AG08396 (cell line): ENCODE measurements at places on chromosomes 7 and 10.

DNA sequence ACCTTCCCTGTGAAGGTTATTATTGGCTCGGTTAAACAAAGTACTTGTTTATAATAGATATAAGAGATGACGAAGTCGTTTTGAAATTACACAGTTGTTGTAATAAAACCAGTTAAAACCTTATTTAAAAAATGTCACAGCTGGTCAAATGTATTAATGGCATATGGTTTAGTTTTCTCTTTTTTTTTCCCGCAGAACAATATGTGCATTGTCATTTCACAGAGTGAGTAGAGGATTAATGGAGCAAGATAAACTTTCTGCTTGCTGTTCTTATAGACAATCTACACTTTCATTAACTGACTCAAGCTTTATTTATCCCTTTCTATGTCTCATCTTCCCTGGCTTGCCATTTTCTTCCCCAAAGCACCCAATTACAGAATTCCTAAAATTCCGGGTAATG, 404.3 kb upstream of the NPVF start:
- no peak for DNase-seq

- DNase-seq = no peak
These were observed 1.1 kb upstream of the NPS start for GRCh38 chr10:127548022-127548421.

GRCh38 chr10:110915035-110915434, 3.9 kb downstream of the BBIP1 start:
- no peak for DNase-seq

DNA sequence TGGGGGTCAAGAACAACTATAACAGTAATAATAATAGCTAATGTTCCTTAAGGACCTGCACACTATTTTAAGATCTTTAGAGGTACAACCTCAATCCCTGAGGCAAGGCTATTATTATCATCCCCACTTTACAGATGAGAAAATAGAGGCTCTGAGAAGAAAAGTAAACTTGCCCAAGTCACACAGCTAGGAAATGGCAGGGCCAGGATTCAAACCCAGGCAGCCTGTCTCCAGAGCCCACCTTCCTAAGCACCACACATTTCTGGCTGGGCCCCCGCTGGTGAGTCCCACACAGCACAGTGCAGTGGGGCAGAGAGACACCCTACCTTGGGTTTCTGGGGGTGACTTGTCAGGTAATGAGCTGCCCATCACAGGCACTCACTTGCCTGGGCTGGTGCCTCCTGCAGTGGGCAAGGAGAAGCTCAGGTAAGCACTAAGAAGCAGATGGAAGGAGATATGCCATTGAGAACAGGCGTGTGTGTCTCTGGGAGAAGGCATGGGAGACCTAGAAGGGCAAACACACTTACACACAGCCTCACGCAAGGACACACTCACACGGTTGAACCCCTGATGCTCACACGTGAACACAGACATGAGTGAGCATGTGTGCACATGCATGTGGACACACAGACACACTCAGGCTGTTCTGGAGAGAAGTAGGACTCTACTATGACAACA, 104.4 kb upstream of the ZMIZ1 start:
- DNase-seq = no peak

DNA sequence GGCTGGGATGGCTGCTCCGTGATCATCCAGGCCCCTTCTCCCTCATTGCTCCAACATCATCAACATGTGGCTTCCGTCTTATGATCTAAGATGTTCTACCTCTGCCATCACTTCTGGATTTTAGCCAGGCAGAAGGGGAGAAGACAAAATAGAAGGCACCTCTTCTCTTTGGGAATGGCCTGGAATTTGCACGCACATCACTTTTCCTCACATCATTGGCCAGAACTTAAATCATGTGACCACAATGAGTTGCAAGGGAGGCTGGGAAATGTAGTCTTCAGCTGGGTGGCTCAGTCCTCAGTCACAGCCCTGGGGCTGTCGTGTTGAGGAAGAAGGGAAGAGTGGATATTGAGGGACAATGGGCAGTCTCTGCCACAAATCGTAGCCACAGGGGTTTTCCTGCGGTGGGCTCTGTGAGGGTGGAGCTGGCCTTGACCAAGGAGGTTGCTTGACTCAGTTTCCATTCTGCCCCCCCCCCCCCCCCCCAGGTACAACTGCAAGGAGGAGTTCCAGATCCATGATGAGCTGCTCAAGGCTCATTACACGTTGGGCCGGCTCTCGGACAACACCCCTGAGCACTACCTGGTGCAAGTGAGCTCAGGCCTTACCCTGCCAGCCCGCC, 50.3 kb downstream of the PALD1 start:
- DNase-seq = peak; percentile 81

- DNase-seq = no peak
These were observed at the start of gene FOXL3 for GRCh38 chr7:289756-290553. FOXL3 (plus strand) TSS chr7:290170; CDS start chr7:290170, 0 bp downstream.

- no peak for DNase-seq
These were observed 46.6 kb upstream of the SLC16A12 start for GRCh38 chr10:89582022-89582421.

DNA sequence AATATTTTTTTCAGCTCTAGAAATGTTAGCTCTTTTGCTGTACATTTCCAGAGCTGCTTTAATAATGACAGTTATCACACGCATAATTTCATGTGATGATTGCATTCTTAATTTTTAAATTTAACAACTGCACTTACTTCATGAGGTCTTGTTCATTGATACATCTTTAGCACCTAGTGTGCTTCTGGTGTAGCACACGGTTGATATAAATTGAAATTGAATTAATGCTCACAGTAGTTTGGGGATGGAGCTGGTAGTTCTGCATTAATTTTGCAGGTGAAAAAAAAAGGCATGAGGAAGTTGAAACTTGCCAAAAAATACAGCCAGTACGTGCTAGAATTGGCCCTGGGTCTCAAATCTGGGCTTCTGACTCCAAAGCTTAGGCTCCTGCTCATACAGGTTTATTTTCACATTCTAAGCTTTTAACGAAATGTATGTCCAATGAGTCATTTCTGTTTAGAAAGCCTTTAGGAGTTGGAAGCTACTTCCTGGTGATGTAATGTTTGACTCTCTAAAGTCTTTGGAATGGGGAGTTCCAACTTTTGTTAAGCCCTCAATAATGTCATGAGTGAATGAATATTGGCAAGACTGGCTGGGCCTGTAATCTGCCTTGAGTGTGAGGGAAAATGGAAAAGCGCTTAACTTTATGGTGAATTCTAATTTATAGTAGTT, 62.5 kb downstream of the DAGLB start:
- DNase-seq = peak; percentile 73

GRCh38 chr10:12129222-12130111, at the start of gene SEC61A2:
SEC61A2 (plus strand) TSS chr10:12129677; CDS start chr10:12129788, 111 bp downstream.
- DNase-seq = peak; percentile 100

- no peak for DNase-seq
These were observed 148.1 kb downstream of the ARHGAP21 start for GRCh38 chr10:24575481-24576002.

DNA sequence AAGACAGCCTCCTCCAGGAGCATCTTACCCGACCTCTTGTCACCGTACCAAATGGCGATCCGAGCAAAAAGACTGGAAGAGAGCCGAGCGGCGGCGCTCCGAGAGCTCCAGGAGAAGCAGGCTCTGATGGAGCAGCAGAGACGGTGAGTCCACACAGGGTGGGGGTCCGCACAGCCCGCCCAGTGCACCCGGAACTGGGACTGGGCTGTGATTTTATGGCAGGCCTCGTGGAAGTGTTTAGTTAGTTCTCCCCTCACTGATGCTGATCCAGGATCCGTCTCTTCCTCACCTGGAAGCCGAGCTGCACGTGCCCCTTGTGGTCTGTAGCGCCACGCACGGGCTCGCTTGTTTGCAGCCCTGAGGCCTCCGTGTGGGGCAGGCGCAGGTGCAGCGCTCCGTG, 19.6 kb downstream of the LRRC27 start:
- no peak for DNase-seq

- DNase-seq = peak; percentile 16
These were observed 9.9 kb downstream of the EPDR1 start for GRCh38 chr7:37930226-37930948.

- DNase-seq = no peak
These were observed at the start of gene TACC2 for GRCh38 chr10:121988361-121989324. TACC2 (plus strand) TSS chr10:121989163; CDS start chr10:122021982, 32,819 bp downstream.

- peak; percentile 29 for DNase-seq
These were observed 34.7 kb upstream of the KMT2E start for GRCh38 chr7:104979167-104979841.

DNA sequence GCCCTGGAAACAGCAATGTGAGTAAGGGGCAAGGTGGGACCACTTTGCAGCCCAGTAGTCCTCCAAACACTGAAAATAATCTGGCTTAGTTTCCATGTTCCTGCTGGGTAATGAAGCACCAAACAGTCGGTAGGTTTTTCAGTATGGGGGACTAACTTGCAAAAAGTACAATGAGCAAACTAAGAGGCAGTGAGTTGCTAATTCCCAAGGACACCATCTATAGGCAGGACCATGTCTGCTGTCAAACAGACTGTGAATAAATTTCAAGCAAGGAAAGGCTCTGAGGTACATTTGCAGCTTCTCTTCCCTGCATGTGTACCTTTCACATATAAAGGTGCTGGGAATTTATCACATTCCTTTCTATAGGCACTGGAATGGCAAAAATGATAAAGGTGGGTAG, 327.7 kb downstream of the GPR158 start:
- no peak for DNase-seq

- no peak for DNase-seq
These were observed 50.3 kb downstream of the CACNA2D1 start for GRCh38 chr7:82393076-82393839.

GRCh38 chr10:129045599-129045998, 421.4 kb upstream of the MGMT start:
- no peak for DNase-seq

- DNase-seq = peak; percentile 84
These were observed 112.9 kb downstream of the COL13A1 start for GRCh38 chr10:69914398-69915214.

DNA sequence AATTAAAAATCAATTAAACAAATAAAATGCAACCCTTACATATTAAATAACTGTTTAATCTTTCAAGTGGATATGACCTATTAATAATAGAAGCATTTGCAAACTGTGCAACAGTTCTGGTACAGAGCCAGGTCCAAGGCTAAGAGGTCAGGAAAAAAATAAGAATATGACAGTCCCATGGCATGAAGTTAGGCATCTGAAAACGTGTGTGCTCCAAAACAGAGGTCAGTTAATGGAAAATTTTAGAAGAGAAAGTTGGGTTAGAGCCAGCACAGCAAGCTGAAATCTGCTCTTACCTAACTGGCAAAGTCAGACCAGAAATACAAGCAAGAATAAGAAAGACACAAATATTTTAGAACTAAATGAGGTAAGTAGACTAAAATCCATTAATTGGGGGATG, 757.7 kb downstream of the GRM8 start:
- no peak for DNase-seq

DNA sequence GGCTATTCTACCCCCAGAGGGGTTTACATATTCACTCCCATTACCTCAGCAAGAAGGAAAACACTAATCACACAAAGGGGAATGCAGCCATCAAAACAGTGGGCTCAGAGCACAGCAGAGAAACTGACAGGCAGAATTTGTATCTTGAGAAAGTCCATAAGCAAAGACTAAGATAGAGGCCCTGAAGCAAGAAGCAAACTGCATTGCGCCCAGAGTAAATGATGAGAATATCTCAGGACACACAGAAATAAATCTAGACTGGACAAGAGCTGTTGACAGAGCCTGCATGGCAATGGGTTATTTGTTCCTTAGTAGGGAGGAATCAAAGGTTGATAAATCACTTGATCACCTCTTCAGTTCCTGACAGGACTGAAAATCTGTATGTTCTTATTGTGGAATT, 440.7 kb upstream of the CELF2 start:
- DNase-seq = no peak

DNA sequence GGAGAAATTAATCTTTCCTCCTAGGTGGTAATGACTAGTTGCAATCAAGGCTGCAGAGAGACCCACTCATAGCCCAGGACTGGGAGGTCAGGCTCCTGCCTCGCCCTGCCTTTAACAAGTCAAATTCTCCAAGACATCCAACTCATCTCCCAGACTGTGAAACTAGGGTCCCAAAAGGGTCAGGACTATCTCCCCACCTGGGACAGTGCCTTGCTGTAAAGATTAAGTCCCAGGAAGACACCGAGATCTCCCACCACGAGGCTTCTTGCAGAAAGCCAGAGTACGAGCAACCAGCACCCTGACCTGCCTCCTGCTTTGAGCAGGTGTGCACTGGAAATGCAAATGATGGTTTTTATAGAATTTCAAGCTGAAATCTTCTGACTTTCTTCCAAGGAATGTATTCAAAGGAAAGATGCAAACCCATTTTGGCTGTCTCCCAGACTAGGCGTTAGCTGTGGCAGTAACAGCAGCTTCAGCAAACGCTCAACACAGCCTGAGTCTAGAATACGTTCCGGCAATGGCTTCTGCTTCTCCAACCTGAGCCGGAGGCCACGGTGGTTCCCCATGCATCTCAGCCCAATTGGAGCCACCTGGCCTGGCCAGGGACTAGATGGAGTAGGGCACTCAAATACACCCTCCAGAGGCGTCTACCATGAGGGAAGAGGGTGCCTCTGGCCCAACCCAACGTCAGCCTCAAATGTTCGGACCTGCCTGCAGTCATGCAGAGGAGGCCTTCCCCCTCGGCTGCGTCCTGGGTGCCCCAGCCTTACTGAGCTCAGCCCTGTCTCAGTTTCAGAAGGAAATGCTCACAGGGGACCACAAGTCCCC, 170.4 kb downstream of the PRKAG2 start:
- DNase-seq = no peak

GRCh38 chr7:12777257-12777656, 89.8 kb downstream of the ARL4A start:
- DNase-seq = no peak

DNA sequence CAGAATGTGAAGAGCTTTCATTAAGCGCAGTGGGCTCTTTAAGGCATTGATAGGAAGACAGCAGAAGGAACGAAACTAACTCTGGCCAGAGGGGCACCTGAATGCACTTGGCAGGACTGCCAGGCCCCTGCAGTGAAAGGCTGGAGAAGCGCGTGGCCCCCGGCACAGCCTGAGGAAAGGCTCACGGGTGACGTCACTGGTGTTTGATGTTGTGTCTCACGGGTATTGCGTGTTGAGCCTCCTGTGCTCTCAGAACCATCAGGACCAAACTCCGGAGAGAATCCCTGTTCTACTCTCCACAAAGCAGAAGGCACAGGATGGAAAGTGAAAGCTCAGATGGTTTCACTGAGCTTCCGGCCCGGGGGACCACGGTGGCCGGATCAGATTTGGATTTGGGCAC, 515.8 kb upstream of the FOXK1 start:
- DNase-seq = no peak

DNA sequence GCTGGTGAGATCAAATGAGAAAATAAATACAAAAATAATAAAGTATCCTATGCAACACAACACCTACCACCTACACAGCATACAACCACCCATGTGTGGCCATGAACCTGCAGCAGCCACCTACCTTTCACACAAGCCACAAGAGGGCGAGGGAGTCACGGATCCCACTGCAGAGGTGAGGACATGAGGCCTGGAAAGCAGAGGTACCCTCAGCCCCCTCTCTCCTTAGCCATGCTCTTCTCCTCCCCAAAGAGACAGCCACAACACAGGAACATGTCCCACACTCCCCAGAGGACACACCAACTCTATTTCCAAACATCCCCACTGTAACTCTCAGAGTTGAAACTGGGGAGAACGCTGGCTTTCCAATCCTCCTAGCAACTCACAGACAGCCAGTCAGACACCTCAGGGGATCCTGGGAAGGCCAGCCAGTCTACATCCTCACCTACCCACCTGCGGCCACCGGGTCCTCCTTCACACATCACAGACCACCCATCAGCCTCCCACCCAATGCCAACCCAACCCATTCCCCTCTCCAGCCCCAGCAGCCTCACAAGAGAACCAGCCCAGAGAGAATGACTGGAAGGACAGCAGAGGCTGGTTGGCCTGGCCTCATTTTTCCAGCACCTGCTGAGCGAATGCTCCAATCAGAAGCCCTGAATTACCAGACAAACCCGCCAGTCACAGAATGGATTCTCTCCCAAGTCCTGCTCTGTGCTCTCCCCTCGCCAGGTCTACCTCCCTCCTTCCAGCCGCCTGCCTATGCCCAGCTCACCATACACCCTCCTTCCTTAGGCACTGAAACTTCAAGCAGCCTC, 18.4 kb downstream of the DLG5 start:
- no peak for DNase-seq
